ENCODE measurements at places on chromosomes 5 and 9.

GRCh38 chr5:66639037-66639436 lies 42.8 kb downstream of the MAST4 start:
- DNase-seq: no peak

DNA sequence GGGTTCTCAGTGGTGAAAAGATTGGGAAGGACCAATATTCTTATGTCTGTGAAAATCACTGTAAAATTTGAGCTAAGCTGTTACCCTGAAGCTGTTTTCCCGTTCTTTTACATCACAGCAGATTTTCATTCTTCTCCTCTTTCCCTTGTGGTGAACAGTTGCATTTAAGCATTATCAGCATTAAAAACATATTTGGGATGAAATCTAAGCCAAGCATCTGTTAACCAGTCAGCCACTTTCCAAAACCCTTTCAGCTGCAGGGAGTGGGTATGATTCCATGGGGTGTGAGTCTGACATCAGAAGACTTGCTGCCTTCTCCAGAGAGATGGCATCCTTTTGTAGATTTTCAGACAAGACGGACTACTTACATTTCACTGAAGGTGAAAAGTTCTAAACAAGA lies 97.2 kb downstream of the TRIO start:
- DNase-seq: no peak

DNA sequence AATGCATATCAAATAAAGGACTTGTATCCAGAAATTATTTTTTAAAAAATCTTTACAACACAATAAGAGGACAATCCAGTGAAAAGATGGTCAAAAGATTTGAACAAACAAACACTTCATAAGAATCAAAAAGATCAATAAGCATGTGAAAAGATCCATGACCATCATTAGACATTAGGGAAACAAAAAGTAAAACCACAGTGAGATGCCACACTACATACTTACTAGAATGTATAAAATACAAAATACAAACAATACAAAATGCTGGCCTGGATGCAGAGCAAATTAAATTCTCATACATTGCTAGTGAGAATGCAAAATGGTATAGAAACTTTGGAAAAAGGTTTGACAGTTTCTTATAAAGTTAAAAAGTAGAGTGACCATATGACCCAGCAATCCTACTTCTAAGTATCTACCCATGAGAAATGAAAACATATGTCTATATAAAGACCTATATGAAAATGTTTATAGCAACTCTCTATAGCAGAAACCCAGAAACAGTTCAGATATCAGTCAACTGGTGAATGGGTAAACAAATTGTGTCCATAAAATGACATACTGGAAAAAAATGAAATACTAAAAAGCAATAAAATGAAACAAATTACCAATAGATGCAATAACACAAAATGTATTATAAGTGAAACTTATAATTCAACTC lies 426.1 kb downstream of the RAB3C start:
- DNase-seq: no peak

DNA sequence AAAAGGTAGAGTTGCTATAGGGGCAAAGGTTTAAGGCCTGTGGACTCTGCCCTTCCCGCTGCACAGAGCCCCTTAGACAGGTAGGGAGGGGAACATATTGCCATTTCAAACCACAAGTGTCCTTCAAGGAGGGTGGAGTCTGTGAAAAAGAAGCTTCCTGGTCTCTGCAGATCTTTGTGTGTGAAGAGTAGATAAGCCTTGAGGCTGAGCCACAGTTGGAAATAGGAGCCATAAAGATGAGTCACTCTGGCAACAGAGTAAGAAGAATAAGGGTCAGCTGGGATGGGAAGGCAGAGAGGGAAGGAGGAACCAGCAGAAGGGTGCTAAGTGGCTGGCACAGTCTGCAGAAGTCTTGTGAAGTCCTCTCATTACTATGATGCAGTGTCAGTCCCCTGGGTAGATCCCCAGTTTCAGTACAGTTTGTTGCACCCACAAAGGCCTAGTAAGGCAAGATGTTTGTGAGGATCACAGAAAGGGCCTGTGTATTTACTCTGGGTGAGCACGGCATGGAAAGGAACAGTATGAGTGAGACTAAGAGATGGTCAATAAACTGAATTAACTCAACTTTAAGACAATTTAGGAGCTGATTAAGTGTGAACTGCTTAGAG lies 18.1 kb downstream of the GRXCR2 start:
- DNase-seq: no peak

- no peak for DNase-seq
These were observed 117.5 kb downstream of the SLC1A3 start for GRCh38 chr5:36723912-36724311.

- no peak for DNase-seq
These were observed 65.3 kb downstream of the KCNN2 start for GRCh38 chr5:114427204-114427603.

GRCh38 chr5:51961154-51961562 lies 577.9 kb downstream of the ISL1 start:
- DNase-seq: no peak

- DNase-seq: no peak
These were observed 192.4 kb downstream of the DOCK8 start for GRCh38 chr9:406886-407654.

DNA sequence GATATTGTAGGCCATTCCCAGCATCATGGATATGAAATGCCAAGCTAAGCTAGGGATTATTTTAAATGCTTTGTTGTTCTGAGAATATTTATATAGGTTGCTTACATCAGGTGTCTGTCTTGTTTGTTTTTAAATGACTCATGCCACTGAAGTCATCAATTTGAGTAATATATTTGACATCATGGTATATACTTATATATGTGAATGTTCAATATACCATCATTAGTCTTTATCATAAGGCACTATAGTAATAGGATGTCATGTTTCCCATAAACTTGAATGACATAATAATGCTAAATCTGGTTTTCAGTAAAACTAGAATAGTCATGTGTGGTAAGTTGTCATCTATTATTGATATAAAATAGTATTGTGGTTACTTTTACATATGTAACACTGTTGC lies 13.1 kb downstream of the C9orf85 start:
- no peak for DNase-seq

GRCh38 chr9:68794898-68795297 lies 89.9 kb downstream of the PIP5K1B start:
- DNase-seq: no peak

DNA sequence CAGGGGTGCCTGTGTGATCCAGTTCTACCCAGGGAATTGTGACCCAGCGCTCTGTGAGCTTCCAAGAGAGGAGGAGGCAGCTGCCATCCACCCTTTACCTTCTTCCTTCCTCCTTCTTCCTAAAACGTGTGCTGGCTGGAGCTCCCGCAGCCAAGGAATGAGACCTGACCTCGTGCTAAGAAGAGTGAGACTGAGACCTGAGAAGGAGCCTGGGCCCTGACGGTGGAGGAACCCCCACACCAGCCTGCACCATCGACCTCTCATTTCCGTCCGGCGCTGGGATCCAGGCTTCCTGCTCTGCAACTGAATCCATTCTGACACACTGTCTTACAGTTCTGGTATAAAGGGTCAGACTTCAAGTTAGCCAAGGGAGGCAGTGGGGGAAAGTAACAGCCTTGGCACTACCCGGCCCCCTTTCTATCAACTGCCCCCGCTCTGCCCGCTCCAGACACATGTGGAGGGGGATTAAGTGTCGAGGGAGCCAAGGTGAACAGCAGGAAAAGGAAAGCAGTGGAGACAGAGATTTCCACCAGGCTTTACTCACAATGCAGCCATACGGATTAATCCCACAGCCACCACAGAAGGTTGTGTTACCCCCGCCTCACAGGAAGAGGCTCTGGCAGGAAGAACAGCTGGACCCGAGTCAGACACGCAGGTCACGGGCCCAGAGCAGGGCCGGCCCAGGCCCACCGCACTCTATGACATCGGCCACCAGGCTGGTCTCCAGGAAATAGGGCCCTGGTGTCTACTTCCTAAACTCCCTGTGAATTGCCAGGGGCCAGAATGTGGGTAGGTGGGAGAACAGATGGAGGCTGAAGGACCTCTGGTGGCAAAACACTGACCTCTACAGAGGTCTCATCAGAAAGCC lies 15.8 kb downstream of the MGAT1 start:
- DNase-seq: no peak

DNA sequence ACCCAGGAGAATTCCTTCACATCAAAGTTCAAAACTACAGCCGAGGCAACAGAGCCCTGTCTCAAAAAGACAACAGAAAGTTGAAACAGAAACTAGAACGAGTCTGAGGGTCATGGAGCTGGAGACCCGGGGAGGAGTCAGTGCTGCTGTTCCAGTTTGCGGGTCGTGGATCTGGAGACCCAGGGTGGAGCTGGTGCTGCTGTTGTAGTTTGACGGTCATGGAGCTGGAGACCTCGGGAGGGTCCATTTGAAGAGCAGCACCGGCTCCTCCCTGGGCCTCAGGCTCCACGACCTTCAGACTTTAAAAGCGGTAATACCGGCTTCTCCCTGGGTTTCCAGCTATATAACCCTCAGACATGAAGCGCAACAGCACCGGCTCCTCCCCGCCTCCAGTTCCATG lies 13.0 kb upstream of the LCN15 start:
- DNase-seq: no peak

GRCh38 chr5:149133795-149134777 lies 7.2 kb upstream of the ABLIM3 start:
- DNase-seq: no peak

DNA sequence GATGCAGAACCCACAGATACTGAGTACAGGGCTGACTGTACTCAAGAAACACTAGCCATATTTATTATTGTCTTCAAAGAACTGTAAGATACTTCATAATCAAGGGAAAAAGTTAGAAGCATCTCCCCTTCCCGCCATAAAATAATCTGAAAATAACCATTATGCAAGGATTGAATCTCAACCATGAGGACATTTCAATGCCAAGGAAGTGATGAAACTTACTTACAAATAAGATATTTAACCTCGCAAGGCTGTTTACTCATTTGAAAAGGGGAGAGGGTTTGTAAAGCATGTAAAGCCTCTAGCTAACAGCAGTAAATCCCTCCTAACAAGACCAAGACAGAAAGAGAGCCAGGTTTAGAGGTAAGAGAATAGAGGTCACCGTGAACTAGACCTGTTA lies 6.3 kb downstream of the MYO10 start:
- no peak for DNase-seq

DNA sequence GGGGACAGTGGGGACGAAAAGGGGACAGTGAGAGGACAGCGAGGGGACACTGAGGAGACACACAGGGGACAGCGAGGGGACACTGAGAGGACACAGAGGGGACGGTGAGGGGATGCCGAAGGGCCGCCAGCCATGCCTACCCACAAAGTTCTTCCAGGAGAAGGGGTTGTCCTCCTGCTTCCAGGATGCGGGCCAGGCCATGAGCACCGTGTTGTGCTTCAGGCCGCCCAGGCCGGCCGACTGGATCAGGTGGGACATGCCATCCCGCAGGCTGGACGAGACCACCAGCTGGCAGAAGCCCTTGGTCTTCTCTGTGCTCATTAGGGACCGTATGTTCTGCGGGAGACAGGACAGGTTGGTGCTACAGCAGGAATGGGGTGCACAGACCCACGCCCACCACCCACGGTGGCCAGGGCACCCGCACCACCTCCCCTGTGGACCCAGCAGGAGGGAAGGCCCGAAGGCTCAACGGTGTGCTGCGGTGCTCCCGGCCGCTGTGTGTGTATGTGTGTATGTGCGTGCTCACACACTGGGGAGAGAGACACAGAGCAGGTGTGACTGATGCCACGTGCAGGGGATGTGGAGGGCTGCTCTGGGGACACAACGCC lies 46.6 kb downstream of the SLC12A7 start:
- DNase-seq: no peak

DNA sequence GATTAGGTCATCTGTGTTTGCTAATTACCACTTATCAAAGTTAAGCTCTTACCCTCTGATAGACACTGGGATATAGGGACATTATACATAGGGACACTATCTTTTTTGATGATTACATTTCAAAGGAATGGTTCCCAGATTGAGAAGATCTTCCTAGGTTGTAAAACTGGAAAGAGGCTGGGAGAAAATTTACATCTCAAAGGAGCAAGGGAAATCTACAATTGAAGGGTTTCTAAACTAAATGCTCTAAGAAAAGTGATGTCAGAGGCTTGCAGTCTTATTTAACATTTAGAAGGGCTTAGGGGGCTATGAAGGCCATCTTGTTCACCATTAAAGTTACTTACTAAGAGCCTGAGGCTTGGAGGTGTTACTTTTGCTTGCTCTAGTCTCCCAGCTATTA lies 242.8 kb downstream of the PRR16 start:
- DNase-seq: no peak

- no peak for DNase-seq
These were observed 9.6 kb upstream of the VLDLR start for GRCh38 chr9:2611961-2612360.

DNA sequence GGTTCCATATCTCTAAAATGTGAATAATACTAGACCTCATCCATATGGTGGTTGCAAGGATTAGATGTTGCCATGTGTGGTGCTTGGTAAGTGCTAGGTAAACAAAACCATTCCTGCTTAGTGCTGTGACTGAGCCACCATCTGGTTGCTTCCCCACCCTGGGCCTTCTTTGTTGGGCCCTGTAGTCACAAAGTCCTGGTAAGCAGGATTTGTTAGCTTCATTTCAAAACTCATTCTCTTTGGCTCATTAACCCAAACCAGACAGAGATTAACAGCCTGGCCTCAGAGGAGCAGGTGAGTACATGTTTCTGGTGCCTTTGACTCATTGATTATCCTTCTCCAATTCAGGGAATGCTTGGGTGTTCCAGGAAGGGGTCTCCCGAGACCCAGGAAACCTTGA lies 240.2 kb downstream of the ARHGAP26 start:
- DNase-seq: no peak

DNA sequence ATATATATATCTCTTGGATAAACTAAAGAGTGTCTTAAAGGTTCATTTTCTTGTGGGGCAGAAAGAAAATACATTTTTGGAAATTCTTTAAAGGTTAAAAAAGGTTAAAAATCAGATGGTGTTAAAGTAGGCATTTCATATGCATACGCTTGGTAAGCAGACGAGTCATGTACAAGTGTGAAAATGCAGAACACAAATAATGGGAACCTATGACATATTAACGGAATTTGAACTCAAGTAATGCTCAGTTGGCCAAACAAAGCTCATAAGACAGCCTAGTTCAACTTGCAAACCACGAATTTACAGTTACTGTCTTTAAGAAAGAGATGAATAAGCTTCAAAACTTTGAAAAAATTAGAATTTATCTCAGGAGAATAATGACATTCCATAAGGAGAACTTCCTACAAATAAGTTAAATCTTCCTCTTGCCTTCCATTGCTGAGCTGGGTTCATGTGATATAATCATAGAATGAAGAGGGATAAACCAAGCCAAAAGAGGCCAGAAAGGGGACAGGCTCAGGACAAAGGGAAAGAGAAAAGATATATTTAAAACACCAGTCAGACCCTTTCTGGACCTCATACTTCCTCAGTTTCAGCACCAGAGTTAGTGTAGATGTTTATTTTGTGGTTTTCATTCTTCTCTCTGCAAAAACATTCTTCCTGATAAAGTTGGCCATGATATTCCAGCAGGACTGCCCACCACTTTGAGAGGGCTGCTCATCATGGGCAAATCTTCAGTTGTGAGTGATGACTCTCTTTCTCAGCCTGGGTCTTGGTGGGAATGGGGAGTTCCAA lies 256.7 kb upstream of the CD180 start:
- DNase-seq: no peak

Data from stimulated activated CD8-positive, alpha-beta memory T cell treated with anti-CD3 and anti-CD28 coated beads, Interleukin-4, amount 100 ng/mL, for 1 hour (primary cell).